ENCODE measurements at places on chromosomes 1 and 21. TPM values are rescaled to one million over a fixed set of nuclear protein-coding genes. Genes with fewer than 3 reads are reported as not detected.

Gene ORC1
- 20.3 TPM for total RNA-seq

Gene NT5C1A
- total RNA-seq: not detected

Gene CA6
- not detected for total RNA-seq

Gene CASQ2
- total RNA-seq: not detected

Gene SWT1
- total RNA-seq: 1.1 TPM

Gene CYP4A22
- total RNA-seq: not detected

Gene TOMM20
- total RNA-seq: 129 TPM

Gene DFFA
- 26.1 TPM for total RNA-seq

Gene TLCD4
- total RNA-seq: 11.6 TPM

Gene RNU1-1
- total RNA-seq: 7.3 TPM

Gene ZNF695
- 3.4 TPM for total RNA-seq

Gene ASTN1
- not detected for total RNA-seq

Gene KLHDC9
- 1.7 TPM for total RNA-seq

All from A549 treated with DMSO at 1 μM for 4 hours (cell line).